ENCODE measurements at places on chromosomes 1 and 21.

DNA sequence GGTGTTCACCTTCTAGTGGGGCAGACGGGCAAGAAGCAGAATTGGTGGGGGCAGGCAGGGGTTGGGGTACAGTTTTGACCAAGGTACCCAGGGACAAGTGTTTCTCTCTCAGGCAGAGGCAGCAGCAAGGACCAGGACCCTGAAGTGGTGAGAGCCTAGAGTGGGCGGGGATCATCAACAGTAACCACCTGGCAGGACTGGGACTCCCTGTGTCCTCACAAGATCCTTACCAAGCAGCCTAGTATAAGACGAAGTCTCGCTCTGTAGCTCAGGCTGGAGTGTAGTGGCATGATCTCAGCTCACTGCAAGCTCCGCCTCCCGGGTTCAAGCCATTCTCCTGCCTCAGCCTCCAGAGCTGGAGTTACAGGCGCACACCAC, 3.2 kb upstream of the NADK start:
- DNase-seq, result no peak

- no peak for DNase-seq
These were observed 52.7 kb upstream of the SERBP1 start for GRCh38 chr1:67482733-67483482.

- no peak for DNase-seq
These were observed 147.2 kb downstream of the CRB1 start for GRCh38 chr1:197415221-197415620.

DNA sequence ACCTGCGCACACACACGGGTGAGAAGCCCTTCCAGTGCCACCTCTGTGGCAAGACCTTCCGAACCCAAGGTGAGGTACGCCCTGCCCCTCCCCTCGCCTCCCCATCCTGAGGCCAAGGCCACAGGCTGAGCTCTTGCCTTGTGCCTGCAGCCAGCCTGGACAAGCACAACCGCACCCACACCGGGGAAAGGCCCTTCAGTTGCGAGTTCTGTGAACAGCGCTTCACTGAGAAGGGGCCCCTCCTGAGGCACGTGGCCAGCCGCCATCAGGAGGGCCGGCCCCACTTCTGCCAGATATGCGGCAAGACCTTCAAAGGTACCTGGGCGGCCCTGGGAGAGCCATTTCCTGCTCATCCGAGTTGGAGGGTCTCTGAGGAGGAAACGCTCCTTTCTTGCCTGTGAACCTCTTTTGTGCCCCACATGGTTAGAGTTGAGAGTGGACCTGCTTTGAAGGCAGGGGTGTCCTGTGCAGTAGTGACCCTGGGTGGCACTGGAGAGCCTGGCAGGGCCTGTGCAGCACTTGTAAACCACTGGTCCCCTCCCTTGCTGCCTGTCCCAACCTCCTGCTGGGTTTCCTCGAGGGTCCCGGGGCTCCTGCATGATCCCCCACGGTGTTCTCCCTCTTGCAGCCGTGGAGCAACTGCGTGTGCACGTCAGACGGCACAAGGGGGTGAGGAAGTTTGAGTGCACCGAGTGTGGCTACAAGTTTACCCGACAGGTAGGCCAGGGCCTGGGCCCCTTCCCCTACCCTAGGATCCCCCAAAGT, 8.5 kb downstream of the ZBTB48 start:
- DNase-seq, result no peak

DNA sequence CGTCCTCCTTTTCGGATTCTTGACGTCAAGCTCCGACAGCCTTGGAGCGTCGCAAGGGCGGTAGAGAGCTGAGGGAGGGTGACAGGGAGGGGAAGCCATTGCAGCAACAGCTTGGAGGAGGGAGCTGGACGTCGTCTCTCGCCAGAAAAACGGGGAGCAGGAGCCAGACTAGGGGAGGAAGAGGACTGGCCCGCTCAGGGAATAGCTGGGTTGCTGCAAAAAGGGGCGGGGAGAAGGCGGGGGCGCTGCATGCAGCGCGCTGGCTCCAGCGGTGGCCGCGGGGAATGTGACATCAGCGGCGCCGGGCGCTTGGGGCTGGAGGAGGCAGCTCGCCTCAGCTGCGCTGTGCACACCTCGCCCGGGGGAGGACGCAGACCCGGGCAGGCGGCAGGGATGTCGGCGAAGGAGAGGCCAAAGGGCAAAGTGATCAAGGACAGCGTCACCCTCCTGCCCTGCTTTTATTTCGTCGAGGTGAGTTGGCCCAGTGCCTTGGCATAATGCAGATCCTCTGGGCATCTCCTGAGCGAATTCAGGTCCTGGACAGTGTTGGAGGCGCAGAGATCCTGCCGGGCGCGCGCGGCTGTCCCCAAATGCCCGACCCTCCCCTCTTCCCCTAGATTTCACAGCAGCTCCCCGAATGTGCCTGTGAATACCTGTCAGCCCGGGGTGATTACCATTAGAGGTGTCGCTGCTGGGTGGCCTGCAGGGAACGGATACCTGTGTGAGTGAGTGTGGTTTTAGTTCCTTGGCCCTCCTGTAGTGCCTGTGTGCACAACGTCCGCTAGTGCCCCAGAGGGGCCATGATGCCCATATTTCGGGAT, at the start of gene PLPPR4:
Gene PLPPR4 (plus strand): TSS at position 292 of the 821 bp plus-strand sequence. CDS start 102 bp downstream, at position 394.
- DNase-seq, result no peak

GRCh38 chr21:19237608-19238007, 834.0 kb upstream of the TMPRSS15 start:
- no peak for DNase-seq

All from stimulated activated CD4-positive, alpha-beta T cell treated with anti-CD3 and anti-CD28 coated beads, Interleukin-1b, Interleukin-23, amount 100 ng/mL, for 1 hour (primary cell).